ENCODE measurements at places on chromosomes 12 and 14.

DNA sequence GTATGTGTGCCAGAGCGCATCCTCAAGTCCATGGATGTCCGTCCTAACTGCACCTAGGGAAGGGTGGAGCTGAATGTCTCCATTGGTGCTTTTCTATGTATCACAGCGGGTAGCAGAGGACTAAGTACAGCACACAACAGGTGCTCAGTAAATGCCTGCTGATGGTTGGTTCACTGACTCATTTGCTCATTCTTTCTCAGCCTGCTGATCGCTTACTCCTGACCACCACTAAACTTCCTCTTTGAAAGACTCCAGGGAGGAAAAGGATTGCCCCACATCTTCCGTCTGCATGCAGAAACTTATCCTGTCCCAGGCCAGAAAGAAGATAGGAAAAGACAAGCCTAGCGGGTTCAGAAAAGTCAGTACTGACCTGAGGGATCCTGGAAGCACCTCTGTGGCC, 66.3 kb downstream of the B4GALNT3 start:
- peak; percentile 78 for DNase-seq

- DNase-seq: no peak
Measured at GRCh38 chr12:130677957-130678558, 38.0 kb downstream of the RIMBP2 start.

DNA sequence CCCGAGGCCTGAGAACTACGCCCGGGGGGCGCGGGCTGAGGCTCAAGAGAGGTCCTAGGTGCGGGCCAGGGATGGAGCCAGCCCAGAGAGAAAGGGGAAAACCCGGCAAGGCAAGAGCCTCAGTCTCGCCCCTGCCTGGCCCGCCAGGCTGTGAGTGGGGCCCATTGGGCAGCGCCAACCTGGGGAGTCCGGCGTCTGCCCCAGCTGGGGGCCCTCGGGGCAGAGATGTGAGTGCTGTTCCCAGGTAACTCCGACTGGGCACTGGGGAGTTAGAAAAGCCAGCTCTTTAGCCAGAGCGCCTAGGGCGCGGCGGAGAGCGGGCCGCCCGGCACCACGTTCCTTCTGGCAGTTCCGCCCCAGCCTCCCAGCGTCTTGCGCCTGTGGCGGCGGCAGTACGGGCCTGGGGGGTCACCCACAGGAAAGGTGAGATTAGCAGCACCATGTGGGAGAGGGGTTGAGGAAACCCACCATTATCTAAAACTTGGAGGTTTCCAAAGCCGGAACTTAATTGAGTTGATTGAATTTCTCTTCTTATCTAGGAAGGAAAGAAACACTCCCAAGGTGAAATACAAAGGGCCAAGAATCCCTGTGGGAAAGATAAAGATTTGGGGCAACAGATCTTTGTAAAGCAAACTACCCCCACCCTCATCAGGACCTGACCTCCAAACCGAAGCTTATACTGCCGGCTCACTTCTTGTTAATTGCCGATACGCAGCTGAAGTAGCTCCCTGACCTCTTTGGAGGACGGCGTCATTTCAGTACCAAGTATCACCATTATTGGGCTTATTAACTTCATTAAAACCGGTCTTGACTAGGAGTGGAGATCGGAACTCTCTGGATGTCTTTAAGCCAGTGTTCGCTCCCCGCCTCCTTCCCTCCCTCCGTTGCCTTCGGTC, 11.6 kb downstream of the OTX2 start:
- no peak for DNase-seq

DNA sequence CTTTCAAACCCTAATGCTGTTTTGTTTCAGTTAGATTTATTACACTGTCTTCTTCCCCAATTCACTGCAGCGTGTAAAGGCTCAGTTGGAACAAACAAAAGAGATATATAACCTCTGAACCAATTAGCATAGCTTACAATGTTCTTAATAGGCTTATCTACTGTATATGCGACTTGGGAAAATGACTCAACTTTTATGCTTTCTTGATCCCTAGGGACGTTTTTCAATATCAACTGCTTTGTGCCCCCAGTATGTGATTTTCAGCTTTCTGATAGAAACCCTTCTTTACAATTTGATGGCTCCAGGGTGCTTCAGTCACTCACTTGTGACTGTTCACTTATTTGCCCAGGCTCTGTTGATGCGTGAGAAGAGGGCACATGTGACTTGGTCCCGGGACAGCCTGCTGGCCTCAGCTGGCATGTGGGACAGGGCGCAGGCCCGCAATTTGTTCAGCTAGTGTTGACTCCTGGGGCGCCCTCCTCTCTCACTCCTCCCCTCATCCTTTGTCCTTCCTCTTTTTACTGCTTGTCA, 107.1 kb downstream of the TMTC2 start:
- DNase-seq: no peak

DNA sequence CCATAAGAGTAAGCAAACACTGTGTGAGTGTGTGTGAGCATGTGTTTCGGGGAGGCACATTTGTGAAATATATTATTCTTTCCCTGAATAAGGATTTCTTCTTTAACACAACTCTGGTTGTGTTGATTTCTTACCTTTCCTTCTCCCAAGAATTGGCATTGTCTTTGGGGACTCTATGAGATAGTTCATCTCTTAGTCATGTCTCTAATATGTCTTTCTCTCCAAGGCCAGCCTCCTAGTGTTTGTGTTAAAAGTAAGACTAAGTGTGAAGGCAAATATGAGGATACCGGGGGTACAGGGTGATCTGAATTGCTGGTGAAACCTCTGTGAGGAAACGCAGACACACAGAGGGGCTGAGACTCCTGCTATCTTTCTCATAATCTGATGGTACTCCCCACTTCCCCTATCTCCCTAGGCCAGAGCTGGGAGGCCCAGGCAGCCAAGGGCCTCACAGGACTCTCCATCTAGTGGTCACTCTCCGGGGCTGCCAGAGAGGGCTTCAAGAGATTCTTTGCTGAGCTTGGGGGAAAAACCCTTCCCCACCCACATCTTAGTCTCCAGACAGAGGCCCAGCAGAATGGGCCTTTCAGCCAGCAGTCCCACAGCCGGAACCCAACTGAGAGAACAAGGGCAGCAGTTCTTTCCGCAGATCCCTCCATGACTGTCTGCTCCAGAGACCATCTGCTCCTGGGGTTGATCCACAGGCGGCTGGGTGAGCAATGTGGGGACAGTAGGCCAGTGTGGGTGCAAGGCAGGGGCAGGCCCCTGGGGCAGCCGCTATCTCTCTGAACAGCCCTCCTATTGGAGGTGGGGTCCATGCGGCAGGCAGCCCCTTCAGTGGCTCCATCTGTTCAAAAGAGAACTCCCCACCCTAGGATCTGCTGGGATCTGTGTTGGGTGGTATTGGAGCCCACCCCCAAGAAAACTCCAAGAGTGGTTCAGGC, 5.8 kb upstream of the HOXC12 start:
- no peak for DNase-seq

Data from Kasumi-1 (cell line).